Thoracic aorta (tissue), 2 donors: ENCODE measurements at places on chromosomes 12 and 14. TPM values are rescaled to one million over a fixed set of nuclear protein-coding genes. Genes with fewer than 3 reads are reported as not detected.

GRCh38 chr14:105152794-105153241 is 15.8 kb downstream of the JAG2 start:
- no peaks in the 10 kb centered on the region for H3K4me1 ChIP-seq
- no peak overlapping the region for H3K4me3 ChIP-seq
- no peak overlapping the region for H3K27ac ChIP-seq
- no peaks in the 10 kb centered on the region for H3K36me3 ChIP-seq

DNA sequence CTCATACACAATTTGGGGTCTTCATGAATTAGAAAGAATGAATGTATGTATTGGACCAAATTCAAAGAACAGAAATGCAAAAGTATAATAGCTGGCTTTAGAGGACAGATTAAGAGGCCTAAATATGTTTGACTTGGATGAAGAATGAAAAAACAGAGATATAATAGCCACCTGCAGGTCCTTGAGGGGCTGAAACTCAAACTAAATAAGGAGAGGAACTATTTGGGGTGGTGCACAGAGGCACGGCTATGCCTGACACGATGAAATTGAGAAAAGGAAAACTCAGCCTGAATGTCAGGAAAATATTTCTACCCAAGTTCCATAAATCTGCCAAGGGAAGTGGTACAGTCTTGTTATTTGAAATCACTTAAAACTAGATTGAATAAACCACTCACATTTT is 222.9 kb upstream of the DDHD1 start:
- peaks cover 21% of the 10 kb centered on the region for H3K4me1 ChIP-seq
- H3K36me3 ChIP-seq = no peaks in the 10 kb centered on the region
- no peak overlapping the region for H3K27ac ChIP-seq
- H3K4me3 ChIP-seq = no peak overlapping the region
- H3K27me3 ChIP-seq = no peaks in the 10 kb centered on the region

DNA sequence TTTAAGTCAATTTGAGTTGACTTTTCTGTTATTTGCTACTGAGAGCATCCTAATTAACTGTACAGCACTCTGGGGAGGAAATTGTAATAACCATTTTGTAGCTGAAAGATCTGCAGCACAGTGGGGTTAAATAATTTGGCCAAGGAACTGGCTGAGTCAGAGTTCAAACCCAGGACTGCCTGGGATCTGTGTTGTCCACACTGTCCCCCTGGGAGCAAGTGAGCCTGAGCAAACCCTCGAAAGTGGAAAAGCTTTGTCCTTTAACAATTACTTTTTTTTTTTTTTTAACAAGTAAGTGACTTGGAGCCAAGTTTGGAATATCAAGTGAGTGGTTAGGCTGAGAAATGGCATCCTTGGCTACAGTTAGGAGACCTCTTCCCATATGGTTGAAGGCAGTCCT is 247.2 kb upstream of the CCDC196 start:
- no peaks in the 10 kb centered on the region for H3K27me3 ChIP-seq
- no peaks in the 10 kb centered on the region for H3K4me1 ChIP-seq
- H3K4me3 ChIP-seq = no peak overlapping the region
- no peaks in the 10 kb centered on the region for H3K36me3 ChIP-seq
- no peak for DNase-seq
- H3K27ac ChIP-seq = no peak overlapping the region

Gene ZBTB39
- total RNA-seq = 8.3 TPM

GRCh38 chr12:17588968-17589367 is 501.0 kb downstream of the RERGL start:
- no peak overlapping the region for H3K27ac ChIP-seq
- H3K36me3 ChIP-seq = no peaks in the 10 kb centered on the region
- no peaks in the 10 kb centered on the region for H3K4me1 ChIP-seq

Gene CALCOCO1
- total RNA-seq = 272 TPM

Gene ARHGAP9
- total RNA-seq = 32.5 TPM

DNA sequence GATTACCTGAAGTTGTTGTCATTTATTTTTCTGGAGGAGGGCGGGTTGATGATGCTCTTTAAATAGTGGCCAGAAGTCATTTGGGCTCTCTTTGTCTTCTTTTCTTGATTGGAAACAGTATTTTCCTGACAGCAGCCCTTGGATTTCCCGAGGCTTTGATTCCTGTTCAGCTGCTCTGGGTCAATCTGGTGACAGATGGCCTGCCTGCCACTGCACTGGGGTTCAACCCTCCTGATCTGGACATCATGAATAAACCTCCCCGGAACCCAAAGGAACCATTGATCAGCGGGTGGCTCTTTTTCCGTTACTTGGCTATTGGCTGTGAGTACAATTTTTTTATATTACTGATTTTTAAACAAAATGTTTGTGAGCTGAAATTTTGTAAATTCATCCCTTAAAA is 60.4 kb downstream of the ANAPC7 start:
- H3K27ac ChIP-seq = no peak overlapping the region
- H3K27me3 ChIP-seq = no peaks in the 10 kb centered on the region
